MV-4-11 (cell line): ENCODE measurements at places on chromosomes 3 and 15.

DNA sequence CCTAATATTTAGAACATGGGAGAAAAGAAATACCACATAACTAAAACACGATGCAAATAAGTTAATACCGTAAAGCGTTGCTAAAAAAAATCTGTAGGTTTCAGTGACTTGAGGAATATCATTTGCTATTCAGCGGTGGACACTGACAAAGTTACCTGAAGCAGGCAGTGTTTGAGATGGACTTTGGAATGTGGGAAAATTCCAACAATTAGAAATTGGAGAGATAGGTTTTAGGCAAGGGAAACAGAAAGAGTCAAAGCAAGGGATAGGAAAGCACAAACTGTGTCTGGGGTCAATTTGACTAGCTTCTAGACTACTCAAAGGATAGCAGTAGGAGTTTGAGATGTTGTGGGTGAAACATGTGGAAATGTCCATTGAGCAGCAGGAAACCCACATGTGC lies 173.0 kb downstream of the TIGIT start:
- DNase-seq, result no peak

DNA sequence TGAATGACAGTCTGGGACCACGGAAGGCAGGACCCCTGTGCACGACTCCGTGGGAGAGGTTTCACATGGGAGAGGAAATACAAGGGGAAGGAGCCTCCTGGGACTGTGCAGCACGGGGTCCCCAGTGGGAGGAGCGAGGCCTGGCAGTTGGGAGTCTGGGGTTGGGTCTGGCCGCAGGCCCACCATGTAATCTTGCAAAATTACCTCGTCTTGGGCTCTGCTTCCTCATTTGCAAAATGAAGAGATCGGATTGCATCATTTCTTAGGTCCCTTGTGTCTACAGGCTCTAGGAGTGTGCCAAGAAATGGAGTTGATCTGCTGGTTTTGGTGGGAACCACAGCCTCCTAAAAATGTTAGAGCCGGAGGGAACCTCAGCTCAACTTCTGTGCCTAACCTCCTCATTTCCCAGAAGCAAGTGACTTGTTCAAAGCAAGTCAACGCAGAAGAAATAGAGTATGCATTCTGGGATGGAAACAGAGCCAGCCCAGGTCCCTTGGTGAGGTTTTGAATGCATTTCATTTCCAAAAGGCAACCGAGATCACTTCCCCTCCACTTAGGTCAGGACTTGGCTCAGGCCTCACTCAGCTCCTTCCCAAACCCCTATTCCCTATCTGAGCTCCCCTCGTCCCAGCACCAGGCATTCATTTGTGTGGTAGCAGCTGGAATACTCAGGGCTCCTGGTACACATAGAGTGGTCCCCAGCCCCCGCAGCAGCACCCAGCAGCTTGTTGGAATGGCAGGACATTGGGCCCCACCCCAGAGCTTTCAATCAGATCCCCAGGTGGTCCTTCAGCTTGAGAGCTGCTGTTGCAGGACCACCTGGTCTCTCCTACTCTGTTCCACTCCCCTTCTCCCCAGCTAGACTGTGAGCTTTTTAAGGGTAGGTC lies 267.7 kb downstream of the XXYLT1 start:
- peak; percentile 100 for DNase-seq

- DNase-seq, result no peak
These were observed 138.8 kb upstream of the PEX5L start for GRCh38 chr3:180175572-180175971.

- peak; percentile 60 for DNase-seq
These were observed 31.4 kb downstream of the KCNMB2 start for GRCh38 chr3:178567611-178568010.

DNA sequence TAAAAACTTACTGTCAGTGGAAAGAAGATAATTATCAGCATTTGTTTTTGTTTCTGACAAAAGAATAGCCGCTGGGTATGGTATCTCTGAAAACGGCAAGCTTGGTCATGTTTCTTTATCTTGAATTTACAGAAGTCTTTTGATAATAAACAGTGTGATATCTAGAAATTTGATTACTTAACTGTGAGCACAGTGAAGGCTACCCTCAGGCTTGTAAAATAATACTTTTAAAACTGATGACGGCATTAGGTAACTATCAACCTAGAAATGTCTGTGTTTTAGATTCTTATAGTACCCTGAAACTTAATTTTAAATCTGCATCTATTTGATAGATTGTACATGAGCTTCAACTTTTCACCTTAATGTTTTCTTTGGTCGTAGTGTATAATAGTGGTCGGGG lies 43.4 kb downstream of the NSUN3 start:
- no peak for DNase-seq

DNA sequence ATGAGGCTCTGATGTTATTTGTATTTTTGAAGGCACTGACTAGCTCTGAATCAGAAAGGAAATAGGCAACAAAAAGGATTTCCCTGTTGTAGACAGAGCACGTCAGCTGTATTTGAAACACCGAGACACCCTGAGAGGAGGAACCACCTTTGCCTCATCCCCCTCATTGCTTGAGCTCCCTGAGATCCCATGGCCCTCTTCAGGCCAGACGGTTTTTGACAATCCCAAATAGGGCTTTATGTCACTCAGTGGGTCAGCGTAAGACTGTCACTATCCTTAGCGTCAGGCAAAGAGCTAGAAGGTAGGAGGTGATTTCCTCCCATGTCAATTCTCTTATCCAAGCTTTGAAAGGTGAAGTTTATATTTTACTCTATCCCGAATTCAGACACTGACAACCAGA lies 254.3 kb downstream of the ZNF621 start:
- DNase-seq, result no peak

GRCh38 chr15:64151727-64152506 lies at the start of gene SNX22:
SNX22 (plus strand) TSS chr15:64151731; CDS start chr15:64151776, 45 bp downstream.
- no peak for DNase-seq

- DNase-seq, result no peak
These were observed 174.2 kb downstream of the NR1D2 start for GRCh38 chr3:24119321-24119751.

- peak; percentile 35 for DNase-seq
These were observed 18.5 kb upstream of the C3orf62 start for GRCh38 chr3:49295489-49296058.

DNA sequence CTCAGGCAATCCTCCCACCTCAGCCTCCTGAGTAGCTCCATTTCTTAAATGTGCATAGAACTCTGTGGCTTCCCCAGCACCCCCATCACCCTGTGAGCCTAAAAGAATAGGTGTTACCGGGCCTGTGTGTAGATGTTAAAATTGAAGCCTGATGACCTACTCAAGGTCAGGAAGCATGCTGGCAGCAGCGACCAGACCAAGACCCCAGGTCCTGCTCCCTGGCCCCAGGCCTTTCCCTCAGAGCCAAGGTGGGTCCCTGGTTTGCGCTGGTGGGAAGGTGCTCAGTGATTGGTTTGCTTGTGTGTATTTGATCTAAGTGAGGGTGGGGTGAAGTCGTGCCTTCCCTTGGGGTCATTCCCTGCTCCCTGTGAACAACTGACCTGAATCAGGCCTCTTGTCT lies 18.4 kb upstream of the CRABP1 start:
- DNase-seq, result no peak
